ENCODE measurements at places on chromosomes 1 and 21.

GRCh38 chr1:2115008-2115641, 64.9 kb downstream of the PRKCZ start:
- no peak for DNase-seq

DNA sequence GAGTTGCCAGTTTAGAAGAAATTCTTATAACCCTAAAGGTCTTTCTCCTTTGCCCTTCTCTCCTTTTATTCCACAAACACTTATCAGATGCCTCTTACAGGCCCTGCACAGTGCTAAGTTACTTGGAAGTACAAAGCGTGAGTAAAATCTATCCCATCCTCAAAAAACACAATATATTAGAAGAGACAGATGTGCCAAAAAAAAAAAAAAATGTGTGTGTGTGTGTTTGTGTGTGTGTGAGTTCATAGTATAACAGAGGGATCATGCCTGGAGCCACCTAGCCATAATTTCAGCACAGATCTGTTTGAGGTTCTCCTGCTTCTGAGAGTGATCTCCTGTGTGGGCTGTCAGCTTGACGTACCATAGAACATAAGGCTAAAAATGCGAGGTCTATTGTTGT, 5.0 kb downstream of the FAM20B start:
- DNase-seq: no peak

- DNase-seq: no peak
Observed at GRCh38 chr21:37561941-37562919, 195.7 kb downstream of the DYRK1A start.

DNA sequence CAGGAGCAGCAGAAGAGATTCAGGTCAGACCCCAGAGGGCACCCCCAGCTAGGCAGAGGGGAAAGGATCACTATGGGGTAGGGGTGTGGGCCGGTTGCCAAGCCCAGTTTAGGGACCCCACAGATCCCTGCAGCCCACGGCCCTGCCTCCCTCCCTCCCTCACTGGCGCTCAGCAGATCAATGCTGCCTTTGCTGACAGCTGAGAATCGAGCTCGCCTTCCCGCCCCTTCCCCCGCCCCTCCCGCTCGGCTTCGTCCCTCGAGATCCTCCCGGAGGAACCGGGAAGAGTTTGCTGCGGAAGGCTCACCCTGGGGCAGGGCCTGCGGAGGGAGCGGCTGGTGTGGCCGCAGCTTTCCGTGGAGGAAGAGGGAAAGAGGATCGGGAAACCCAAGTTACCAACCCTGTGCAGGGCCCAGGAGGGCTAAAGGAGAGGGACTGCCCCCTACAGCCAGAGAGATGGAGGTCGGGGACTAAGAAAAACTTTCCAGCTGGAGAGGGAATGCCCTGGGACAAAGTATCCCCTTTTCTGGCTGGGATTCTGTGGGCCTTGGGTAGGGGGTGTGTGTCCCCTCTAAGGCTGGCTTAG, 1.1 kb upstream of the KCNQ4 start:
- DNase-seq: no peak

DNA sequence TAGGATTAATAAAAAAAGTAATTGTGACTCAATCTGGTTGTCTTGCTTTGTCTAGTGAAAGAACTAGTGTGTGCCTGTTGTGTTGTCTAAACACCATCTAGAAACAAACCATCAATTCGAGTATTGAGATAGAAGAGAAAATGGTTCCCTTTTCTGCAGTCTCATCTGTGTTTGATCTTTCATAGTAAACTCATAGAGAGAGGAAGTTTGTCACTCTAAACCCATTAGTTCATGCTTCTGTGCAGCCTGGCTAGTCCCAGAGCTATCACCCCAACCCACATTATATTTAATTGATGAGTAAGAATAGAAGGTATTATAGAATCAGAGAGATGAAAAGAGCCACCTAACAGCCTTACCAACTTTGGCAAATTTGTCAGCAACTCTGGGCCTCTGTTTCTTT, 99.5 kb downstream of the TGFB2 start:
- DNase-seq: no peak

GRCh38 chr21:44513389-44514217, 26.4 kb downstream of the KRTAP10-1 start:
- DNase-seq: no peak

Data from stimulated activated CD8-positive, alpha-beta memory T cell treated with anti-CD3 and anti-CD28 coated beads, Interleukin-15, amount 100 ng/mL, for 24 hours (primary cell).